Kidney epithelial cell (primary cell): ENCODE measurements at places on chromosomes 7 and 10. TPM values are rescaled to one million over a fixed set of nuclear protein-coding genes. Genes with fewer than 3 reads are reported as not detected.

GRCh38 chr10:119217991-119218490, 10.7 kb downstream of the GRK5 start:
- DNase-seq = no peak

- peak; percentile 52 for DNase-seq
These were observed 22.5 kb downstream of the GSTO2 start for GRCh38 chr10:104291439-104291951.

- no peak for DNase-seq
These were observed 212.3 kb downstream of the DKK1 start for GRCh38 chr10:52526251-52526823.

Gene SLC13A1
- total RNA-seq = not detected in 2 replicates

GRCh38 chr7:12508005-12508404, 62.5 kb upstream of the SCIN start:
- no peak for DNase-seq

DNA sequence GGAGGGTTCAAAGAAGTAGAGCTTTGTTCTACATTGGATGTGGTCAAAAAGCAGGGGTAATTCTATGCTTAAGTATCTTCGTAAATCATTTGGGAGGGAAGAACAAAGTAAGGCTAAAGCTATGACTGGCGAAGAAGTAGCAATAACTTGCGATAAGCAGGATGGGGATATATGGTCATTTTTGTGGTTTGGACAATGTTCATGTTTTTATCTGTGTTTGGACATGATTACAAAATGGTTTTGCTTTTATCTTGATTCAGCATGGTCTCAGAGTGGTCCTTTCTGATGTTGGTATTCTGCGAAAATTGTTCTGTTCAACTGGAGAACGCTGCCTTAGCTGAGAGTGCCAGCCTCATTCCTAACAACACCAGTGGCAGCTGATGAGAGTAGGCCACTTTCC, 208.8 kb downstream of the SEMA3A start:
- no peak for DNase-seq

Gene CYP2E1
- 3.0 and 3.1 TPM in 2 replicates for total RNA-seq

DNA sequence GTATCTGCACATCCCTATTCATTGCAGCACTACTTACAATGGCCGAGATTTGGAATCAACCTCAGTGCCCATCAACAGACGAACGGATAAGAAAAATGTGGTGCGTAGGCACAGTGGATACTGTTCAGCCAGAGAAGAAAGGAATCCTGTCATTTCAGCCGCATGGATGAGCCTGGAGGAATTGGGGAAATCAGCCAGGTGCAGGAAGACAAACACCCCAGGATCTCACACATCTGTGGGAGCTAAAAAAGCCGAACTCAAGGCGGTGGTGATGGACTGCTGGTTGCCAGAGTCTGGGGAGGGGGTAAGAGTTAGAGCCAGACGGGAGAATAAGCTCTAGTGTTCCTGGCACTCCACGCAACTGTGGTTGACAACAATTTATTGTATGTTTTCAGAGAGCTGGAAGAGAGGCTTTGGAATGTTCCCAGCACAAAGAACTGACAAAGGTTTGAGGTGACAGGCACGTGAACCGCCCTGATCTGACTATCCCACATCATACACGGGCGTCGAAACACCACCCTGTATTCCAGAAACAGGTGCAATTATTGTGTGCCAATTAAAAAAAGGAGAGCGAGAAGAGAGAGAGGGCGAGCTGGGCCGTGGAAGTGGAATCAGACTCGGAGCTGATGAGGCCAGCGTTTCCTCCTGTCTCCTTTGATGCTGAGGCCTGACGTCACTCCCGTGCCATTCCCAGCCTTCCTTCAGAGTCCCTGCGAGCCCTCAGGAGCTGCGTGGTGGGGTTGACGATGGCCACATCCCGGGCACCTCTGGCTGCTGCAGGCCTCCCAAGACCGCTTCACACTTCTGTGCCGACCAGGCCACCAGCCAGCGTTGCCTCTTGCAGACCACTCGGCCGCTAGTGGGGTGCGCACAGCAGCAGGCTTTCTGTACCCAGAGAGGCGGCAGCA, 189.5 kb downstream of the DNAJB6 start:
- no peak for DNase-seq

Gene TBXAS1
- 7.1 and 7.8 TPM in 2 replicates for total RNA-seq

Gene RASA4B
- 7.6 and 7.7 TPM in 2 replicates for total RNA-seq

GRCh38 chr7:93515144-93515543, 59.4 kb downstream of the CALCR start:
- DNase-seq = no peak

DNA sequence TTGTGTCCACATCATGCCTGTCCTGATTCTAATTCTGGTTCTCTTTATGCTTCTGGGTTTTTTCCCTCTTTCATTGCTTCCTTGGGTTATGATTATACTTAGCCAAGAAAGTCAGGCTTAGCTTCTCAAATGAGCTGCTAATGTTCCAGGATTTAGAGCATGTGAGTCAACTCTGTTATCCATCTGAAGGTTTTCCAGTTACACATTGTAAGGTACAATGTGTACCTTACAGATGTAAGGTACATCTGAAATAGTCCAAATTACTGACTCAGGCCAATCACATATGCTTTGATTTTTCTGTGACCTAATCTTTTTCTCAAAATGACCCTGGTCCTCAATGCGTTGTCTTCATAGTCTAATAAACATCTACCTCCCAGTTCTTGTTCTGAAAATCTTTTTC, 13.3 kb upstream of the MIOS start:
- no peak for DNase-seq

DNA sequence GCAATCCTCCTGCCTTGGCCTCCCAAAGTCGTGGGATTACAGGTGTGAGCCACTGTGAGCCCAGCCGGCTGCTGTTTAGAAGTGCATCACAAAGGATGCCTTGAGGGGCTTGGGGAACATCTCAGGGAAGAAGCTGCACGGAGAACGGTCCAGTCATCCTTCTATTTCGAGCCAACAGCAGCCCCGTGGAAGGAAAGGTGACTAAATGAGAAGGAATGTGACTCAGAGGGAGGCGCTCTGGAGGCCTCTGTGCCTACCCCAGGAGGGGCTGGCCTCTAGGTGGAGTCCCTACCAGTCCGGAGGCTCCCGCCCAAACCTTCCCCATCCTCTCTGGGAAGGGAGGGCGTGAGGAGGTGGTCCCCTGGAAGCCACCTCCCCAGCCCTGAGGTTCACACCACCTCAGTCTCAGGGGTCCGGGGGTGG, 76.2 kb downstream of the CTBP2 start:
- DNase-seq = no peak

DNA sequence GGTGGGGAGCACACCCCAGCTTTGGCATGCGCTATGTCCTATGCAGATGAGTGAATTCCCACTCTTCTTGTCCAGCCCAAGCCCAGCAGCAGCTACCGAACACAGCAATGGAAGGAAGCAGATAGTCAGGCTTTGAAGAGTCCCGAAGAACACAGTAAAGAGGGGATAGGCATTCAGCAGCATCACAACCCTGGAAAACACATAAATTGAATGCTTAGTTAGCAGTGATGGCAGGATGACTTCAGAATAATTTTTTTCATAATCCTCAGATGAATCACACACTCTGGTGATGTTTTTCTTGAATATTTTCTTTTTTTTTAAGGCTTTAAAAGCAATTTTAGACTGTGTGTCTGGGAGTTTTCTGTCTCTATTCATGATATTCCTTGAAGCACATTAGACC, 95.8 kb downstream of the CFAP58 start:
- no peak for DNase-seq

DNA sequence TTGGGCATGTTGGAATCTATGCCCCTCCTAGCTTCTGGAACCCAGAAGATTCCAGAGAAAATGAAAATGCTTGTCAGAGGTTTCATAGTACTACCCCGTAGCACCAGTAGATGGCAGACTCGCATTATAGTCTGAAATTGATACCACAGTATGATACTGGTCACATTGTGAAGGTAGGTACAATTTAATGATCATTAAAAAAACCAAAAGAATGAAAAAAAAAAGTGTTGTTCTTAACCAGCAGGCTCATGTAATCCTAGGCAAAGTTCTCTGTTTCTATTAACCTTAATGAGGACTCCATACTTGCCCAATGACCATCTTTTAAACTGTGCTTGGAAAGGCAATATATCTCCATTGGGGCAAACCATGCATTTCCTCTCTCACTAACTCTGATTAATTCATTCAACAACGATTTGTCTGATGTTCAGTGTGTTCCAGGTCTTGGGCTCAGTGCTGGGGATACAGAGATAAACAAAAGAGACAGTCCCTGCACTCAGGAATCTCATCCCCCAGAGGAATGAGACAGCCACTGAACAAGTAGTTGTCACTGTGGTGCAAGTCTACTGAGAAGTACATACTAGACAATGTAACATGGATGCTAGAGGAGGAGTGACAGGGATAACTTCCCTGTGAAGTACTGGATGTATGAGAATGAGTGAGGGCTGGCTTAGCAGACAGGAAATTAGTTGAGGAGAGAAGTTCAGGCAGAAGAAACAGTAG, 223.5 kb upstream of the PHYHIPL start:
- DNase-seq = no peak

- no peak for DNase-seq
These were observed 111.8 kb upstream of the ANKRD1 start for GRCh38 chr10:91032611-91033206.

GRCh38 chr10:101287997-101288635, 58.9 kb upstream of the LBX1 start:
- no peak for DNase-seq

Gene WEE2
- total RNA-seq = not detected in 2 replicates

DNA sequence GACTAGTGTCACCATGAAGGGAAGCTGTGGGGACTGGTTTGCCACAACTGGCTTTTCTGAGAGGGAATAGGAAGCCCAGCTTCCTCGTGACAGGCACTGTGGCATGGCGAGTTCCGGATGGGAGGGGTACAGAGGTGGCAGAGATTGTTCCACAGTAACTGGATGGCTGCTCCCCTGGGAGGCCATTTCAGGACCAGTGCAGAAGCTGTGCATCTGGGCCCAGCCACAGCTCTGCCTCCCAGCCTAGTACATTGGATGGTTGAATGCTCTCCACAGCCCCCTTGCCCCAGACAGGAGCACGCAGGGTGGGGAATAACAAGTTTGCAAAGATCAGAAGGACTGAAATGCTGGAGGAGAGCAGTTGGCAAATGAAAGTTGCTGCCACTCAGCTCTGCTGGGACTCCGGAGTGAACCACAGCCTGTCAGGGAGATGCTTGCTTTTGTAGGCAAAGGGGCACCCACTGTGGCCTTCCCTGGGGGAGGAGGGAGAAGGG, 51.8 kb downstream of the GSDME start:
- no peak for DNase-seq

Gene ZPBP
- total RNA-seq = 0.13 TPM in 1 of 2 replicates, not detected in the other

GRCh38 chr7:28573059-28573553, 160.8 kb downstream of the CREB5 start:
- no peak for DNase-seq
